ENCODE measurements at places on chromosomes 3 and 15.

- DNase-seq: no peak
Measured at GRCh38 chr3:161443921-161444693, 52.5 kb upstream of the OTOL1 start.

DNA sequence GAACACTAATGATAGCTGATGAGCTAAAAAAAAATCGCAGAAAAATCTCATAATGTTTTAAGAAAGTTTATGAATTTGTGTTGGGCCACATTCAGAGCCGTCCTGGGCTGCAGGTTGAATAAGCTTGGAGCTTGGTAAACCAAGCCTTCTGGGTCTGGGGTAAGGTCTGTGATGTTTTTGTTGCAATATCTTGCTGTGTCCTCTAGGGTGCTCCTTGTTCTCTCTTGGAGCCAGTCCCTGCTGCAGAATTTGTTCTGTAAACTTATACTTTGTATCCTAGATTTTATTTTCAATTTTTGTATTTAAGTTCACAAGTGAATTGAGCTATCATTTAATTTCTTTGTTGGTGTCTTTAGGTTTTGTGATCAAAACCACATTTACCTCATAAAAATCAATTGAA, 143.7 kb downstream of the NR1D2 start:
- DNase-seq: no peak

GRCh38 chr15:54618120-54618519, 578.6 kb downstream of the RSL24D1 start:
- DNase-seq: no peak

DNA sequence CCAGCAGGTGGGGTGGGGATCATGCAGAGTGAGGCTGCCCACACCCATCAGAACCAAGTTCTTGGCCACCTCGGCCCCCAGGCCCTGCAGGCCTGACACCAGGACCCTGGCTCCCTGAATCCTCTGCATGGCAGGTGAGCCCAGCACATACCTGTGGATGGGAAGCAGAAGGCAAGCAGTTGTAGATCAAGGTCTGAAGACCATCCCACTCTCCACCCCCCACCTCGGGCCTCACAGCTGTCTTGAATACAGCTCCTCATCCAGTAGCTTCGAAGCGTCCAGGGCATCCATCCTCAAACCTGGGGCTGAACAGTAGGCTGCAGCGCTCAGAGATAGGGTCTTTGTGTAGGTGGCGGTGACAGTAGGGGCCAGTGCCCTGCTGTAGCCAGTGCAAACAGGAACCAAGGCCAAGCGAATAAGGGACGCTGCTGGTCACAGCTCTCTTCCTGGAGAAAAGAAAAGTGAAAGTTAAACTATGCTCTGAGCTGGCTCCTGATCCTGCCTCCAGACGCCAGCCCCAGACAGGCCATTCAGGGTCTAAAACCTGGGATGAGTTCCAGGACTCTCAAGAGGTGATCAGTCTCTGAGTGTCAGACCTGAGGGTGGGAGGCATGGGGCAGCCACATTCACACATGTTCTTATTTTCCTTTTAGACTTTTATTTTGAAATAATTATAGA, at the start of gene UBA7:
Gene UBA7 (minus strand): TSS at position 457 of the 678 bp plus-strand sequence. CDS start 166 bp downstream, at position 291.
- no peak for DNase-seq

- DNase-seq: no peak
Measured at GRCh38 chr3:49377483-49377882, 19.3 kb upstream of the GPX1 start.

- DNase-seq: peak; percentile 17
Measured at GRCh38 chr15:89196994-89197393, 24.4 kb downstream of the RLBP1 start.

GRCh38 chr15:90915216-90915807, 12.2 kb downstream of the MAN2A2 start:
- DNase-seq: no peak

DNA sequence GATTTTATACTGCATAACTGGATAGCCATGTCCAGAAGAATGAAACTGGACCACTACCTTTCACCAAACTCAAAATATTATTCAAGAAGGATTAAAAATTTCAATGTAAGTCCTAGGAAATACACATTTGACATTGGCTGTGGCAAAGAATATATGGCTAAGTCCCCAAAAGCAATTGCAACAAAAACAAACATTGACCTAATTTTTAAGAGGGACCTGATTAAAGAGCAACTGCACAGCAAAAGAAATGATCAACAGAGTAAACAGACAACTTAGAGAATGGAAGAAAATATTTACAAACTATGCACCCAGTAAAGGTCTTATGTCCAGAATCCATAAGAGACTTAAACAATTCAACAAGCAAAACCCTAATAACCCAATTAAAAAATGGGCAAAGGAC, 1313.0 kb upstream of the GBE1 start:
- no peak for DNase-seq

- DNase-seq: no peak
Measured at GRCh38 chr3:168828943-168829342, 733.2 kb upstream of the GOLIM4 start.

All from cardiac septum (tissue), 1 donor.